Activated T-helper 1 cell treated with anti-CD3 and anti-CD28 coated beads, Interleukin-12 subunit alpha, Interleukin-12 subunit beta, Interleukin-2, Interleukin-4 antibody, amounts not matched to agents 30 ng/mL and 10 ng/mL and 1 ng/mL, durations not matched to agents 14 hours and 24 hours and 36 hours (primary cell): ENCODE measurements at places on chromosomes 13 and 19. TPM values are rescaled to one million over a fixed set of nuclear protein-coding genes. Genes with fewer than 3 reads are reported as not detected.
A peak's percentile ranks its signal among the peaks of the same experiment; 100 is the strongest.

DNA sequence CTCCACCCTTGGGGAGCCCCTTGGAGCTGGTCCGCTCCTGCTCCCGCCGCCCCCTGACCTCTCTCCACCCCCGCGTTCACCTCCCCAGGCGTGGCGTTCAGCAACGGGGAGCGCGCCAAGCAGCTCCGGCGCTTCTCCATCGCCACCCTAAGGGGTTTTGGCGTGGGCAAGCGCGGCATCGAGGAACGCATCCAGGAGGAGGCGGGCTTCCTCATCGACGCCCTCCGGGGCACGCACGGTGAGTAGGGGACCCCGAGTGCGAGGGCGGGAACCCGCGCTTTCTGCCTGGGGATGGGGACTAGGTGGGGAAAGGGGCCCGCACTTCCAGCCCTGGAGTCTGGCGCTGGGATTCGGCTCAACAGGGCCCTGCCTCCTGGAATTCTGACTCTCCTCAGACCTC, 1.7 kb downstream of the CYP2A13 start:
- DNase-seq = no peak

DNA sequence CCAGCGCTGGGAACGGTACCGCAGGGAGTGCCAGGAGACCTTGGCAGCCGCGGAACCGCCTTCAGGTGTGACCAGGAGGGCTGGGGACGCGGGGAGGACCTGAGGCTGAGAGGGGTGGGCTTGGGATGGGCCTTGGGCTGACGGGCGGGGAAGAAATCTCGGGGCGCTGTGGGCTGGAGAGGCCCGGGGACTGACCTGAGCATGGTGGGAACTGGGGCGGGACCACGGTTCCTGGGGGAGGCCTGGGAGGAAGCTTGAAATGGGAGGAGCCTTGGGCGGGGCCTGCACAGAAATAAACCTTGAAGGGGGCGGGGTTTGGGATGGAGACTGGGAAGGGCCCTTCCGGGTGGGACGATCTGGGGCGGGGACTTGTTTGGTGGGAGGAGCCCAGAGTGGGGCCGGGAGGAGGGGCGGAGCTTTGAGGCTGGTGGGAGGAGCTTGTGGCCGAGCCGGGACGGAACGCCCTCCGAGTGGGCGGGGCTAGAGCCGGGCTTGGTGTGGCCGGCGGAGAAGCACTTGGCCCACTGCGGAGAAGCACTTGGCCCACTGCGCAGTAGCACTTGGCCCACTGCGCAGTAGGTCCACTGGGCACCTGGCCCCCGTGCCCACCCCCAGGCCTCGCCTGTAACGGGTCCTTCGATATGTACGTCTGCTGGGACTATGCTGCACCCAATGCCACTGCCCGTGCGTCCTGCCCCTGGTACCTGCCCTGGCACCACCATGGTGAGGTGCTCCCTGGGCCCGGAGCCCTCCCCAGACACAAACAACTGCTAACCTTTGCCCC, 2.8 kb downstream of the GIPR start:
- DNase-seq = peak; percentile 68

GRCh38 chr19:34618410-34618809, 58.5 kb downstream of the SCGB2B2 start:
- no peak for DNase-seq

DNA sequence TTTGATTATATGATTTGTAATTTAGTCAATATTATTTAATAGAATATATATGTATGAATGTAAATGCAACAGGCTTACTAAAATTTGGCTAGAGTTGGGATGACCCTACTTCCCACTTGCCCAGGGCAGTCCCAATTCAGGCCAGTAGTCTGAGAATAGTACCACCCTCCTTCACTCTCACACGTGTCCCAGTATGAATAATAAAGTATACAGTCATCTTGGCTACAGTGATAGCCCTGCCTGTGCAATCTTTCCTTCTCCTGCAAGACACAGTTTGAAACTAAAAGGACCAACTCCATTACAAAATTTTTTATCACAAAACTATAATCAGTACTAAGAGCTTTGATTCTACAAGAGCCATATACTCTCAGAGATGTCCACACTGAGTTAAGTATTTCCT, 76.2 kb downstream of the SACS start:
- DNase-seq = no peak

- DNase-seq = no peak
Measured at GRCh38 chr13:76600081-76600480, 286.1 kb downstream of the KCTD12 start.

DNA sequence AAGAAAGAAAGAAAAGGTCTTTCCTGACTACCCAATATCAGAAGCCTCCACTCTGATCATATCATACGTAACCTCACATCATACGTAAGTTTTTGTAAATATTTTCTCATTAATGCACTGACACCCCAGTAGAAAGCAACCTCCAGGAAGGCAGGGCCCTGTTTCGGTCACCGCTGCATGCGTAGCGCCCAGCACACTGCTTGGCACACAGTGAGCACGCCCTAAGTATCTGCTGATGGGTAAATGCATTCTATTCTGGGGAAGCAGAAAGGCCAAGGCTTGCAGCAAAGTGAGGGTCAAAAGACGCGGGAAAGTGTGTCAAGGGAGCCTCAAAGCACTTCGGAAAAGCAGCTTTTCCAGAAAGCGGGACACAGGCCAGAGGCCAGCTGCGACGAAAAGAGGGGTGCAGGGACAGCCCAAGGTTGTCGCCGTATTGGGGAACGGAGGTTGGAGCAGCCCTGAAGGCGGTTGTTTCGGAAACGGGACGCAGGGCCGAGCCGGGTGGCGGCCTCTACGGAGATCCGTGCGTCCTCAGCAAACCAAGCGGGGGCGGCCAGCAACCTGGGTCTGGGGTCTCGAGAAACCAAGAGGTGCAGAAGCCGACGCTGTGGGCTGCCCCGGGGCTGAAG, 463 bp downstream of the SUGP1 start:
- no peak for DNase-seq

DNA sequence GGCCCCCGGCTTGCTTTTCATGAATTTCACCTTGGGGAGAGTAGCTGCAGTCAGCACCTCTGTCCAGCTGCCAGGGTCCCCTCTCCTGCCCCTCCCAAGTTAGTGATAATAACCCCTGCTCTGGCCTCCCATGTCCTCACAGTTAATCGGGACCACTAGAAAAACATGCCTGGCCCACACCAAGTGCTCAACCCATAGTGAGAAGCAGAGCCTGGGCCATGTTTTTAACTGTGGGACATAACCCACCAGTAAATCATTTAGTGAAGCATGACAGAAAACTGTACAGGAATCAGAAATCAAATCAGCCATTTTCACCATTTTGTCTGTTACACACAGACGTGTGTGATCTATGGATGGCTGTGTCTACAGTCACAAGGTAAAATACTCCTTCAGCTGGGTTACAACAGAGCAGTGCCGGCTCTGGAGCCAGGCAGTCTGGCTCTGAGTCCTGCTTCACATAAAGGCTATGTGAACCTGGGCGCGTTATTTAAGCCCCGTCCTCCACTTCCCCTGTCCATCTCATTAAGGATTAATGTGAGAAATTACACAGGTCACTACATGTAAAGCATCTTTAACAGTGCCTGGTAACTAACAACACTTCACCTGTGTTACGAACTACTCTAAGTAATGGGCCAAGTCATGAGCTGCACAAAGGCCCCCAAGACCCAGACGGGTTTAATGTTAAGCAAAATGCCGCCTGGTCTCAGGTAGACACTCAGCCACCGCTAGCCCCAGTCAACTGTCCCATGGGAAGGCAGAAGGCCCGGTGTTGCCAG, 7.6 kb upstream of the ECH1 start:
- no peak for DNase-seq

GRCh38 chr13:26965952-26966700, 205.5 kb downstream of the USP12 start:
- DNase-seq = no peak

The ZNF100 gene
- total RNA-seq = 20.6 and 21.8 TPM in 2 replicates

The SERPINE3 gene
- total RNA-seq = not detected in 2 replicates

- DNase-seq = no peak
Measured at GRCh38 chr13:26679411-26680122, 81.0 kb downstream of the GPR12 start.

DNA sequence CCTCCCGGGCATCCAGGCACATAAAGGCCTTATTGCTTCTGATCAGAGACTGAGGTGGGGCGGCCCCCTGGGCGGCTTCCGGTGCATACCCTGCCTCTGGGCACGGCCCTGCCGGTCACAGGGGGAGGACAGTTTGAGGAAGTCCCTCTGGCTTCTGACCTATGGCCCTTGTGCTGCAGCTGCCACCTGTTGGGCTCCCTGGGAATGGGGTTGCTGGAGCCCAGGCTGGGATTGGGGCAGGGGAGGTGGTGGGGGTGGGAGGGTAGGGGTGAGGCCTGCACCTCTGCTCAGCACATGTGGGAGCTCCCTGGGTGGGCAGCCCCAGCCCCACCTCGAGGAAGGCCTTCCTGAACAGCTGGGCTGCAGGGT, 10.7 kb downstream of the ANO8 start:
- DNase-seq = no peak

- no peak for DNase-seq
Measured at GRCh38 chr13:43030548-43030947, 7.2 kb downstream of the DNAJC15 start.

The CBARP gene
- 1.5 and 1.8 TPM in 2 replicates for total RNA-seq

DNA sequence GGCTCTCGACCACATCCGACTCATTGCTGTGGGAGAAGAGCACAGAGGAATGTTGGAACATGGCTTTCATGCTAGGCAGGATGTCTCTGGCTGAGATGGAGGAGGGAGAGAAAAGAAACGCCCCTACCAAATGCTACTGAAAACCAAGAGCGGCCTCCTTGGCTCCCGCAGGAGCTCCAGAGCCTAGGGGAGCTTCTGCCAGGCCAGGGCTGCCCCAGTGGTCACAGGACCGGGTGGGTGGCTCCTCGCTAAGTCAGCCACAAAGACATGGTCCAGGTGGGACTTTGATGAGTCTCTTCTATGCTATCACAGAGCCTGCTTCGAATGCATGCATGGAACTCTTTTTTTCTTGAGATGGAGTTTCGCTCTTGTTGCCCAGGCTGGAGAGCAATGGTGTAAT, 6.7 kb downstream of the LONP1 start:
- no peak for DNase-seq

- DNase-seq = peak; percentile 24
Measured at GRCh38 chr19:16077984-16078758, 1.9 kb downstream of the TPM4 start.

The CGB2 gene
- total RNA-seq = not detected in 2 replicates

- DNase-seq = no peak
Measured at GRCh38 chr13:94112227-94112626, 367.3 kb downstream of the DCT start.

- DNase-seq = no peak
Measured at GRCh38 chr13:45737571-45738017, 35.5 kb downstream of the CBY2 start.

- no peak for DNase-seq
Measured at GRCh38 chr19:12450844-12451243, 10.0 kb upstream of the ZNF443 start.

The DMKN gene
- not detected in 2 replicates for total RNA-seq

The MIPEP gene
- total RNA-seq = 7.3 and 7.8 TPM in 2 replicates

DNA sequence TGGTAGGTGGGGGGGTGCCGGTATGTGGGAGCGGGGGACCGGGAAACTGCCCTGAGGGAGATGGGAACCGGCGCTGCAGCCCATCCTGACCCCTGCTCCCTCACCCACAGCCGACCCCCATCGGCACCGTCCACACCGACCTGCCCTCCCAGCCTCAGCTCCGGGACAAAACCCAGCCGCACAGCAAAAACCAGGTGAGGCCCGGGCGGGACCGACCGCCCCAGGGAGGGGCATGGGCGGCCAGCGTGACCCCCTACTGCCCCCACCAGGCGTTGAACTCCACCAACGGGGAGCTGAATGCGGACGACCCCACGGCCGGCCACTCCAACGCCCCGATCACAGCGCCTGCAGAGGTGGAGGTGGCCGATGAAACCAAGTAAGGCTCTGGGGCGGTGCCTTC, 35.9 kb downstream of the BTBD2 start:
- DNase-seq = no peak

DNA sequence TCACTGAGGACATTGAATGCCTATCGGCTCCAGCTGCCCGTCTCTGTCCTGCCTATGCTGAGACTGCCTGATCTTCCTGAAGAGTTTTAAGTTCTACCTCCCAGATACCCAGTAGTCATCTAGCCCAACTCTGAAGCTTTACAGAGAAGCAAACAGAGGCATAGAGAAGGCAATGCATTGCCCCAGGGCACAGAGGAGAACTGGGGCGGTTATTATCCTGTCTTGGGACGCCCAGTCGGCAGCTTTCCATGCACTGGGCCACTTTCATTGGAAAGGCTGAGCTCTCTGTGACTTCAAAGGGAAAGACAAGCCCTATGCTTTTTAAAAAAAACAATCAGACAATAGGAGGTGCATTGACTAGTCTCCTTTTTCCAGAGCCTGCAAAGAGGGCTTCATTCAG, 71.6 kb downstream of the HSPH1 start:
- DNase-seq = no peak

DNA sequence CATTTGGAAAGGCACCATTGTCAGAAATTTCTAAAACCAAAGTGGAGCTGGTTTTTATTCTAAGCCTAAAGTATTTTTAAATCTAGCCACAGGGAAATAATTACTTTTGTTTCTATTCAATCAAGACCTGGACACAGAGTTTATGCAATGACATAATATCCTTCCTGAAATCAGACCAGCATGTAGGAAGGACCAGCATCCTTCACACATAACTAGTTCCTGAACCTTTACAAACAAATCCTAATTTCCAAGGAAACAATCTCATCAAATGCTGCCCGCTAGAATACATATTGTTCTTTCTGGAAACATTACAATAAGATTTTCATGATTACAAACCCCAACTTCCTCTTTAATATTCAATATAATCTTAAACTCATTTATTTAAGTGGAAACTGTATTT, 1.5 kb downstream of the STARD13 start:
- no peak for DNase-seq

The DNAAF3 gene
- total RNA-seq = 0.36 TPM in 1 of 2 replicates, not detected in the other
